GM03348 (cell line): ENCODE measurements at places on chromosomes 4 and X.
A peak's percentile ranks its signal among the peaks of the same experiment; 100 is the strongest.

DNA sequence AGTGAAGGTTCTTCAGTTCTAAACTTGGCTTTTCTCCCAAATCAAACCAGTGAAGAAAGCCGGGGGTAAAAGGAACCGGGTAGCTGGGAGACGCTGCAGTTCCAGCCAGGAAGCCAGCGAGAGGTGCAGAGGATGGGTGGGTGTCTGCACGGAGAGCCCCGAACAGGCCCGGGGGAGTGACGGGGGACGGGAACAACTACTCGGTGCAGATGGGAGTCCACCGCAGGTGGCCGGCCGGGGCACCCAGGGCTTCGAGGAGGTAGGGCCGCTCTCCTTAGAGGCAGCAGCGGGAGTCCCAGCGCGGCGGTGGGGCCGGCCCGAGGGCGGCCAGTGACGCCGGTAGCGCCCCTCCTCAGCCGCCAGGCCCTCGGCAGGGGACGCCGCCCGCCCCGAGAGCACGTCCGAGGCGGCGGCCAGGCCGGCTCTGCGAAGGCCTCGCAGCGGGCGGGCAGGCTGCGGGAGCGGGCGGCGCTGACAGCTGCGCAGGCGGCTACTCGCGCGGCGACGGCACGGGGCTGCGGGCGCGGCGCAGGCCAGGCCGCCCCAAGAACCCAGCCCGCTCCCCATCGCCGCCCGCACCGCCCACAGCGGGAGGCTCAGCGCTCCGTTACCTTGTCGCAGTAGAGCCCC is 449 bp downstream of the FBXL5 start:
- peak; percentile 62 for DNase-seq

- DNase-seq: no peak
Measured at GRCh38 chr4:93201471-93202096, 627.0 kb upstream of the ATOH1 start.

GRCh38 chrX:107738272-107738671 is 37.3 kb downstream of the TSC22D3 start:
- DNase-seq: no peak

- peak; percentile 87 for DNase-seq
Measured at GRCh38 chr4:38160487-38161207, 200.4 kb downstream of the PTTG2 start.

- peak; percentile 35 for DNase-seq
Measured at GRCh38 chr4:117400039-117400835, 314.9 kb upstream of the TRAM1L1 start.

GRCh38 chr4:6188687-6189305 is 11.6 kb downstream of the JAKMIP1 start:
- peak; percentile 25 for DNase-seq

DNA sequence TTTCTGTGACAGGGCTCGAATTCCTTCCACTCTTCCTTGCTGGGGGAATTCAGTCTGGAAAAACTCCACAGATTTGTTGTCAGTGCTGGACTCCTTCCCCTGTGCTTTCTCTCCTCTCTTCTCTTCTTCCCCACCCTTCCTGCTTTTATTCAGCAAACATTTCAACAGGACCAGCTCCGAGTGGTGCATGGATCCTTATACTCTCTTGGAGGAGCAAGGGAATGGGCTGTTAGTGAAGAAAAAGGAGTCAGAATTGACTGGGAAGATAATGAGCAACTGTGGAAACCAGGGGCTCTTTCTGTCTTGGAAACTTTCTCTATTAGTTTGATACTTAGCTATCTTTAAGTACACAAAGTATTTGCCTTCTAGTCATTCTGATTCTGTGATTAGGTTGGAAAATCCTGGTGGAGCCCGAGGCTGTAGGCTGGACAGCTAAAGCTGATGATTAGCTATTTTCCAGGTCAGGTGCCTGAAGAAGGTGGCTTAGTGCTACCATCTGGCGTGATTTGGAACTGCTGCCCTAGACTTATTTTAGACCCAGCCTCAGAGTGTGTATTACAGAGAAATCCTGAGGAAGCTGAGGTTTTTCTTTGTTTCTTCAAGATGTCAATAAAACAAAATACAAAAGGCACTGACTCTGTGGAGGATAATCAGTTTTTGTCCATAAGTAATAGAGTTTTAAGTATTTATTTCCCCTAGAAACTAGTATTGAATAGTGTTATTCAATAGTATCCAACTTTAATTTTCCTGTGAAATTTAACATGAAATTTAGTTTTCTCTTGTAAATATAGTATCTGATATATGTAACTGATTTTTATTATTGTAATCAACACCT is 38.4 kb downstream of the NAP1L5 start:
- DNase-seq: peak; percentile 71

DNA sequence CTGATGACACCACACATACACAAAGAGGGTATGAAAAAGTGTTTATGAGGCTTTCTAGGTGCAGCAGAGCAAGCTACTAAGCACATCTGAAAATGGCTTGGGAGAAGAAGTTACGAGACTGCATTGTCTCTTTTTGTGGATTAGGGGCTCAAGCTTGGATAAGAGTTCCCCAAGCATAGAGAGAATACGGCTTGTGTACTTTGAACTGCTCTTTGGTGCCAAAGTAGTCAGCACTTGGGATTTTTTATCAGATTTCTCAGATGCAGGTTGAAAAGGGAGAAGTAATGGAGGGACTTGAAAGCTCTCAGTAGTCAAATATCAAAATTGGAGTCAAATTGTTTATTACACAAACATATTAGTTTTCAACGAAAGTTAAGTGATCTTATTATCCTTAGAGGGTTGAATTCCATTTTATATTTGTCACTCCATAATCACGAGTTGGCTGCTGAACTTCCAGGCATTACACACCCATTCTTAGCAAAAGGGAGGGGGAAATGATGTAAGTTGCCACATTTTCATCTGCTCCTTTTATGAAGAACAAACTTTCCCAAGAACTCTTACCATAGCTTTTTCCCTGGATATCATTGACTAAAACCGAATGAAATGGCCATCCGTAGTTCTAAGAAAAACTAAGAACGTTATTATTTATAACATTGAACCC is 1904.9 kb downstream of the PCDH7 start:
- no peak for DNase-seq

DNA sequence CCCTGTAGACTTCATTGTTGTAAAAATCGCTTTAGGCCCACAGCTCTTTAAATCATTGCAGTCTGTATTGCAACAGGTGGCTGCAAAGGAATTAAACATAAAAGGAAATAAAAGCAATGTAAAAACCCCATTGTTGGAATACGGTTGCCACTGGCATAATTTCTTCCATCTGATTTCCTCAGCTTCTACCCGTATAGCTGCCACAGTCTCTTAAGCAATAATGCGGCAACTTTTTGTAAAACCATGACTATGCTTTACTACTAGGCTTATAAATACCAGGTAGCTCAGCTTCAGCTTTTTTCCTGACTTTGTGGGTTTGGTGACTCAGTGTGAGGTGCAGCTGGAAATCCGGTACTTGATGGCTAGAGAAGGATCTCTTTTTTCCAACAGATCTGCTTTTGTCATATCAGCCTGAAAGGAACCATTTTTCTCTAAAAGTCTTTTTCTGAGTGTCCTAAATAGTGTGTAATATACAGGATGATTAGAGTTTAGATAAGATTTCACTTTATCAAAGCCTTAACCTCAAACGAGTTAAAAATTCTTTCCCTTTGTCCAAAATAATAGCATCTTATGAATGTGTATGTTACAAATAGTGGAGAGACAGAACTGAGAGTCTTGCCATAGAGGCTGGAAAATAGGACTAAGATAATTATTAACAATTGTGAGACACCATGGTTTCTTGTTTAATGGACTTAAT is 268.0 kb downstream of the ADGRL3 start:
- DNase-seq: no peak

DNA sequence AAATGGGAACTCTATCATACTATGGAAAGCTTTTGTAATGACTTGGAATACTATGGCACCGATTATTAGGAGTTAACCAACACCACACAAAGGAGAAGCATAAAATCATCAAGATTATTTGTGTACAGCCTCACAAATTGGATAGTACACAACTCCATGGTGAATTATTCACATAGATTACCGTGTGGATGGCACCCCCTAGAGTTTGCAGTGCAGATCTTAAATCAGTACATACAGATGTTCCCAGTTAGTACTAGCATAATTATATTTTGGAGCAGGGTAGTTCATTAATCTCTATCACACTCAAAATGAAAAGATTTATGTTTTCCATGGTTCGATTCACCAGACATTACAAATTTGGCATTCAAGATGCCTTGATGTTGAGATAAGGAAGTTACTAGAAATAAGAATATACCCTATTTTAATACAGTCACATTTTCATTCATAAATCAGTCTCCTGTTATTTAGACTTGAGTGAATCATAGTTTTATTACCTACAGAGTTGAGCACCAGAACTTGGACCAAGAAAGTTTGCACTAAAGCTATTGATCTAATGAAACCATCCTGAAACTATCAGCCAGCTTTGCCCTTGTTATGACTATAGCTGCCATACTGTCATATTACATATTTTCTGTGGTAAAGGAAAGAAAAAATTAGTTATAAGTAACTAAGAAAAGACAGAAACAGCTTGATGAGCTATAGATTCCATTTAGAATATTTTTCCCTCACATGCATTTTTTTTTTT is 531.8 kb downstream of the GLUD2 start:
- DNase-seq: peak; percentile 0

GRCh38 chrX:65671966-65672365 is 4.5 kb downstream of the MSN start:
- no peak for DNase-seq

GRCh38 chr4:156970501-156971164 is 966 bp downstream of the PDGFC start:
- DNase-seq: peak; percentile 79

- no peak for DNase-seq
Measured at GRCh38 chr4:120418146-120418545, 351.5 kb upstream of the MAD2L1 start.

DNA sequence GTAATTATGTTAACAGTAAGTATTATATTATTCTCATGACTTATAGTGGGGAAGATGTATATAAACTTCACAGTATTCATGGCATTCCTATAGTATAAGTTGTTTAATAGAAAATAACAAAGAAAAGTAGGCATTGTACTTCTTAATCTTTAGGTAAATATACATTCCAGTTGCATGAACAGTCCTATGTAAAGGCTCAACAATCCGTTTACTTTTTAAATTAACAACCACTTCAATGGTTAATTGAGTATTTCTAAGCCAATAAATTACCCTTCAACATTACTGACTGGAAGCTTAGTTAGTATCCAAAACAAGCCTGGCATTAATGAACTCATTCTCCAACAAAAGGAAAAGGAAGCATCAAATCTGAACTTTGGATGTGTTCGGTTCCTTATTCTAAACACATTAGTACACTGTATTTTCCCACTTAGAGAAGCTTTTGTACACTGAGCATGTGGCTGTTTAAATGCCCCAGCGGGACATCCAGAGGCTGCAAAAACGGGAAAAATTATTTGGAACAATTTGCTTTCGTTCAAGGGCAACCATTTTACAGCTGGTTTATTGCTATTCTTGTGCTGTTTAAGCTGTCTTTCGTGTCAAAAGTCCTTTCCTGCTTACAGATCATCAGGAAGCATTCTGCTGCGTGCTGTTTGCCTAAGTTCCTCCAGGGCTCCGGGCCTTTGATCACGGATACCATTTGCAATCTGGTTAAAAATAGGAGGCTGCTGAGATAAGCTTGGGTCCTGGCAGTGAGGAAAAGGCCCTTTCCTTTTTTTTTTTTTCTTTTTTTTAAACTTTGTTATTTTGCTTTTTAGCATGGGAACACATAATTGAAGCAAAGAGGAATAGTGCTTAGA is 460.3 kb downstream of the SPRY1 start:
- peak; percentile 32 for DNase-seq

- no peak for DNase-seq
Measured at GRCh38 chrX:39990388-39990787, 107.4 kb downstream of the BCOR start.

- peak; percentile 48 for DNase-seq
Measured at GRCh38 chr4:38078590-38079421, 118.6 kb downstream of the PTTG2 start.

- no peak for DNase-seq
Measured at GRCh38 chr4:149136951-149137620, 678.6 kb downstream of the IQCM start.

DNA sequence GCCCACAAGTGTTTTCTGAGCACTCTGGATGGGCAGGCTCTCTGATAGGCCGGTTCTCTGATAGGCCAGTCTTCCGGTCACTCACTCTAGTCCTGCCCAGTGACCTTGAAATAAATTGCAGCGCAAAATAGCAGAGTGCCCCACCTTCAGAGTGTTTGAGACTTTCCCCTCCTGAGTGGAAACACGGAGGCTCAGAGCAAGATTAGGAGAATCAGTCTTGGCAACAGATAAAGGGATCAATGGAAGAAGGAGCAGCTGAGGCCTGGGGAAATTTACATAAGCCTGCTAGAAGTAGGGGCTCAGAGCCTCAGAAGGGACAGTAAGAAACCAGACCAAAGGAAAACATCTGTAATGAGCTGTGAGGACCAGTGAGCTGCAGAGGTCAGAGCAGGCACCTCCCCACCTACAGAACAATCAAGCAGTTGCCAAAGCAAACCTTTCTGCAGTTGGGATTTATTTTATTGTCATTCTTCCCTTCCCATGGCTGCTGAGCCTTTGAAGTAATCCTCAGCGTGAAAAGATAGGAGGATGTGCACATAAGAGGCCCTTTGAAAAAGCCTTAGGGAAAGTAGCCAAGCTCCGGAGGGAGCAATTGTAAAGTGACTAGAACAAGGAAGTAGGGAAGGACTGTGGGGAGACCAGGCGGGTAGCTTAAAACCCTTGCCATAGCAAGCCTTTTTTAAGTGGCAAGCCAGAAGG is 89.1 kb upstream of the TSPAN5 start:
- DNase-seq: no peak

DNA sequence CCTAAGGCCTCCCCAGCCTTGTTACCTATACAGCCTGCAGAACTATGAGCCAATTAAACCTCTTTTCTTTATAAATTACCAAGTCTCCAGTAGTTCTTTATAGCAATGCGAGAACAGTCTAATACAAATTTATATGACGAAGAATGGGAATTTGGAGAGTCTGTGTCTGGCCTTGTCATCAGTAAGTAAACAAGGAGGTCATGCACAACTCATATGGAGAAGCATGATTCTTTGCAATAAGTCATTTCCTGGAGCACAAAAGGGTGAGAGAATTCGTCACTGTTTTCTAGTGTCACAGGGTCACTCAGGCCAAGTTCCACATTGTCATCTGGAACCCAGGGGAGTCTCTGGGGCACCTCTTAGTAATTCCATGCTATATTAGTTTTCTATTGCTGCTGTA is 49.0 kb upstream of the HS6ST2 start:
- no peak for DNase-seq

DNA sequence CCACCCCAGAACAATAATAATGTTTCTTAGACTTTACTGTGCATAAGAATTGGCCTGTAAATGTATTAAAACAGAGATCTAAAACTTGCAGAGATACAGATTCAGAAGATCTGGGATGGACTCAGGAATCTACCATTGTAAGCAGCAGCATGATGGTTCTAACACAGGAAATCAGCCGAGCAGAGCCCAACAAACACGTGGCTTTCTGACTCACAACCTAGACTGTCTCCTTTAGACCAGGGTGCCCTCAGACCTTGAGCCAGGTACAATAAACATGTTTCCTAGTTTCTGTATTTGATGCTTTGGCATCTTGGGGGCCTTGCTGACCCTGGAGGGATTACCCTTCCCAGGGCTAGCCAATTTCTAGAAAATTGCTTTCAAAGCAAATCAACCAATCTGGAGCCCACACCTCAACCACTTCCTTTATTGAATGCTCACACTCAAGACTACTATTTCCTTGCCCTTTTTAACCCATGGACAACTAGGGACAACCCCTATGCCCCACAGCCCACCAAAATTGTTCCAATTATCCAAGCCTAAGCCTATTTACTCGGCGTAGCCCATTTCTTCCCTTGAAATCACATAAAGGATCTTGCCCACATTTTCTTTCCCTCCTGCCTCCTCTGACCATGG is 80.5 kb downstream of the TBC1D9 start:
- no peak for DNase-seq

GRCh38 chrX:17669458-17669857 is 67.8 kb upstream of the SCML1 start:
- DNase-seq: no peak
